Dermis microvascular lymphatic vessel endothelial cell (primary cell): ENCODE measurements at places on chromosomes 5 and 9.

DNA sequence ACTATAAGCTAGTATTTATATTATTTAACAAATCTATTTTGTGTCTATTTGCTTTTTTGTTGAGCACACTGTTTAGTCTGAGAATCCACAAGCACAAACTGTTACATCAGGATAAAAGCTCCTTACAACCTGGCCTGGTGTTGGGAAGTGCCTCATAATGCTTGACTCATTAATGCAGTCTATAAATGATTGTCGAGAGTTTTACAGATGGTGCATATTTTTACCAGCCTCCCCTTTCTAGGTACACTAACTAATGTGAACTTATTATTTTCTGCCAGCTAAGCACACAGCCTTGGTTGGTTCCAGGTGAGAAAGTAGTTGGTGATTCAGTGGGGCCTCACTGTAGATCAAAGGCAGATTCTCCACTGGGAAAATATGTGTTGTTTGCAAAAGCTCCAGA, 151.0 kb upstream of the ADAMTS16 start:
- no peak for DNase-seq

DNA sequence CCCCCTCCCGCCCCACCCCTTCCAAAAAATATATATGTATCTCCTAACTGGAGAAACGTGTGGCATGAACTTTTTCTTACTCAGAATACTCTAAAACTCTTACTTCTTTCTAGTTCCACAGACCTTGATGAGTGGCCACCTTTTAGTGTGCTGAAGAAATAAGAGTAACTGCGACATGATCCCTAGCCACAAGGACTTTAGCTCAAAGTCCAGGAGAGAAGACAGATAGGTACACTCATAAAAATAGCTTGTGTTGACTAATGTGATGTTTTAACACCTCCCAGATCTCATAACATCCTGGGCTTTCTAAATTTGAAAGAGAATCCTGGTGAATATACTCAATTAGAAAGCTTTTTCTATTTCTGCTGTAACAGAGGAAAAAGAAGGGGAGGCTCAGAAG, 1005.0 kb upstream of the DMAC1 start:
- DNase-seq, result no peak

DNA sequence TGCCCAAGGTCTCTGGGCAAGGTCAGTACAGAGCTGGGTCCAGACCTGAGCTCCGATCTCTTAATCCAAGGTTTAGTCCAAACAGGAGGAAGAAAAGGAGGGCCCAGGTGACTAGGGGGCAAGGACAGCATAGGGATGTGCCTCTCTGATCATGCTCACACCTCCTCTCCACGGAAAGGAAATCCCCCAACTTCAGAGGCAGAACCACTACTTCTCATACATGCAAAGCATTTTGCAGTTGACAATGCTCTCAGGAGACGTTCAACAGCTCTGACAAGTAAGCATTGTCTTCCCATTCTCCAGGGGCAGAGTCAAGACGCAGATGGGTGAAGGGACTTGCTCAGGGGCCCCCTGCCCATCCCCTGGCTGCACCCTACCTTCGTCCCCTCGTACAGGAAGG, 8.7 kb upstream of the CORO2A start:
- no peak for DNase-seq

GRCh38 chr9:98247831-98248657, 7.4 kb downstream of the TBC1D2 start:
- no peak for DNase-seq

DNA sequence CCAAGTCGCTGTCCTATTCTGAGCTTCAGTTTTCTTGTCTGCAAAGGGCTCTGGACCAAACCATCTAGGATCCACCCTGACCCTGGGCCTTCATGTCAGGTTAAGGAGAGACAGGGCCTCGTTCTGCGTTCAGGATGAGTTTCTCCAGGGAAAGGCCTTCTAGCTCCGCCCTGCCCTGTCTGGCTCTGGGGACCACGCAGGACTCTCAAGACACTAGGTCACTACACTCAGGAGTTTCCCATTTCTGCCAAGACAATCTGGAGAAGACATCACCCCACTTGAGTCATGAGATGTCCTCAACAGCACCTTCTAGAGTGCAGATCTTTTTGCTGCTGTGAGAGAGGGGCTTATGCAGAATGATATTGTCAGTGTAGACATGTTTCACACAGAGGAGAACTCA, 53.2 kb upstream of the KCNMB1 start:
- no peak for DNase-seq
